ENCODE measurements at places on chromosomes 5 and 9.

- DNase-seq, result no peak
Measured at GRCh38 chr9:5909976-5910375, 19.3 kb downstream of the MLANA start.

DNA sequence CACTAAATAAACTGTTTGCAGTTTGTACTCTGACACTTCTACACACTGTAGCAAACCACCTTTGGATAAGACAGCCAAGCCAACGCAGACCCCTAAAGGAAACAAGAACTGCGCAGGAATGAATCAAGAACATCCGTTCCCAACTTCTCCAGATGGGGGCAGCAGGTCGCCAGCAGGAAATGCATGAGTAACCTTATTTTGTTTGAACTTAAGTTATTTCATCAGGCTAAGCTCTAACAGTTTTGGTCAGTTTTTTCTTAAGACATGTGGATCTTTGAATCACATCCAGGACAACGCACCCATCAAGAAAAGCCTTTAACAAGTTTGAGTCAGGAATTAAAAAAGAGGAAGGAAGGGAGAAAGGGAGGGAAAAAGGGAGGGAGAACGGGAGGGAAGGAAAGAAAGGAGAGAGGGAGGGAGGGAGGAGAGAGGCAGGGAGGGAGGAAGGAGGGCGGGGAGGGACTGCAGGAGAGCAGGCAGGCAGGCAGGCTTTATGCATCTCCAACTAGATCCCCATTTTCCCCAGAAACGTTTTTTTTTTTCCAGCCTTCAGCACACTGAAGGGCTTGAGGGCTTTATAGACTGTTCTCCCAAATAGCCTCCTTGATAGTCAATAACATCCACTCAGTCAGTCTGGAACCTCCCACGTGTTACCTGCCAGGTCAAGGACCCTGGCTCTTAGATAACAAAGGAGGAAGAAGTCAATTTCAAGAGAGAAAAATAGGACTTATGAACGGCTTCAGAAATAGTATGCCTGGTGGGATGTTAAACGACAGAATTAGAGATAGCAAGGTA lies 22.2 kb downstream of the BHMT start:
- peak; percentile 81 for DNase-seq

GRCh38 chr9:33202552-33203201 lies 35.5 kb upstream of the B4GALT1 start:
- no peak for DNase-seq

DNA sequence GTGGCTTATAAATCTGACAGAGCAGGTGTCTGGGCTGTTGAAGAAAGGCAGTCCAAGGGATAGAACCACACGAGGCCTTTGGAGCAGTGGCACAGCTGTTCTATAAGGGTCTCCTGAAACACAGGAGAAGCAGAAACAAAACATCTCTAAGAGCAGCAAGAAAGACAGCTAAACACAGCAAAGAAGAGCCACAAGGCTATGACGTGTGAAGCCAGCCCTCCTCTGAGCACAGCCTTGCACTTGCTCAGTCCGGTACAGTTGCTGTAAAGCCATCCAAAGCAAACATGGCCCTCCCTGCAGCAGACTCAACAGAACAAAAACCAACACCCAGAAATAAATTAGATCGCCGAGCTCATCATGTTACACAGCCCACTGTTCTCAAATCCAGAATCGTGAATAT lies 2.6 kb upstream of the GZMK start:
- DNase-seq, result no peak

- DNase-seq, result no peak
Measured at GRCh38 chr5:56598941-56599340, 216.4 kb upstream of the MAP3K1 start.

GRCh38 chr5:14871214-14872069 lies at the start of gene ANKH:
Gene ANKH (minus strand): TSS chr5:14871778. CDS start chr5:14871447, 331 bp downstream.
- DNase-seq, result peak; percentile 80

- DNase-seq, result no peak
Measured at GRCh38 chr5:438481-438981, 4.4 kb upstream of the EXOC3 start.

GRCh38 chr9:120043448-120043847 lies 536.5 kb downstream of the CDK5RAP2 start:
- no peak for DNase-seq

DNA sequence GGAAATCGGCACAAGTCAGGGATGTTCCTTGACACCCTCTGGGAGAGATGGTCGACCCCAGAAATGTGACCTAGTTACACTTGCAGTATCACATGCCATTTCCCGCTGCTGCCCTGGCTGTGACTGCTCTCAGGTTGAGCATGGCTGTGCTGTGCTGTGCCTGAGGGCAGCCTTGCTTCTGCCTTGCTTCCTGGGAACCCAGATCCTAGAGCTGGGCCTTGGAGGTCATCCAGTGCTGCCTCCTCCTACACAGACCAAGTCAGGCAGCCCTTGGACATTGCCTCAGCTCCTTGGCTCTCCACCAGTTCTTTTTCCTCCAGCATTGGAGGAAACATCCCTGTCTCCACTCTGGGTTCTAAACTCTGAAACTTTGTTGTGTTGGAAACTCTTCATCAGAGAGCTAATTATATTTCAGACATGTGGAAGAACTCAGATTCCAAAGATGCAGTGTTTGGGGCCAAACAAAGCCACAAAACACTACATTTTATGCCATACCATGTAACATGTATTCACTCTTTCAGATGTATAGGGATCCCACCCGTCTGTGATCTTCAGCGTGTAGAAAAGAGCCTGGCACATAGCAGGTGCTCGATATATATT lies 6.1 kb downstream of the MAMDC2 start:
- no peak for DNase-seq

- no peak for DNase-seq
Measured at GRCh38 chr5:113150821-113151220, 174.2 kb downstream of the DCP2 start.

- no peak for DNase-seq
Measured at GRCh38 chr5:89703817-89704216, 705.7 kb downstream of the CETN3 start.

DNA sequence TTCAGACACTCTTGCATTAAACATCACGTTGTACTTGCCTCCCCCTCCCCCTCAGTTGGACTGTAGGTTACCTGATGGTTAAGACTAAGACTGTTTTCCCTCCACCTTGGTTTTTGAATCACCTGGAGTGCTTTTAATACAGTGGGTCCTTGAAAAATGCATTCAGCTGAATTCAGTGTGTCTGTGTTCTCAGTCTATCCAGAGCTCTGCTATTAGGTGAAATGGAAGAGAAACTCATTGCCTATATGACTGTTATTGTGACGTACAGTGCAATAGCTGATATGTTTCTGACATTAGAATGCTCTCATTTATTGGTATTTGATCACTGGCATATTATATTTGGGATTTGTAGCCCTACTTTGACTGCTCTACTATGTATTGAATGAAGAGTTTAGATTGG lies 108.5 kb downstream of the F2RL2 start:
- DNase-seq, result no peak

GRCh38 chr5:163623986-163624385 lies 118.6 kb downstream of the MAT2B start:
- no peak for DNase-seq

- no peak for DNase-seq
Measured at GRCh38 chr9:2934241-2934650, 90.4 kb upstream of the PUM3 start.

DNA sequence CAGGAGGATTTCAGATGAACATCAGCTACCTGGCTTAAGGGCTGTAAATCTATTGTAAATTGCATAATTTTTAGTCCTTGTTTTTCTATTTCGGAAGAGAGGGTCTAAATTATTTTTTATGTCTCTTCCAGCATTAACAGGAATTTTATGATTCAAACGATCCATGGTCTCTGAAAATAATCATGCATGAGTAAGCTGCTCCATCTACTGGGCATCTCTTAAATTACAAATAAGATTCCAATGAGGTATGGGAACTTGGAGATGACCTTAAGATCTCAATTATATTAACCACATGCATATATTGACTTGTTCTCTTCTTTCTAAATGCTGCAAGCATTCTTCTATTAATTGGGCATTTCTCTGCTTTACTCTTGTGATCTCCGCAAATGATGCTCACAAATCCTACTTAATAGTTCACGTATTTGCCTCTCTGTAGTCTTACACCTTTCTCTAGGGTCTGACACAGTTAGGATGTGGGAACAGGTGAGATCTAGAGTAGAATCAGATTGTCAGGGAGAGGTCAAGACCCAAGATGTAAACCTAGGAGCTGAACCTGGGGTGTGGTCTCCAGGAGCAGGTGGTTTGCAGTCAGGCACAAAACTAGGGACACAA lies 86.9 kb downstream of the NUDT12 start:
- DNase-seq, result no peak

DNA sequence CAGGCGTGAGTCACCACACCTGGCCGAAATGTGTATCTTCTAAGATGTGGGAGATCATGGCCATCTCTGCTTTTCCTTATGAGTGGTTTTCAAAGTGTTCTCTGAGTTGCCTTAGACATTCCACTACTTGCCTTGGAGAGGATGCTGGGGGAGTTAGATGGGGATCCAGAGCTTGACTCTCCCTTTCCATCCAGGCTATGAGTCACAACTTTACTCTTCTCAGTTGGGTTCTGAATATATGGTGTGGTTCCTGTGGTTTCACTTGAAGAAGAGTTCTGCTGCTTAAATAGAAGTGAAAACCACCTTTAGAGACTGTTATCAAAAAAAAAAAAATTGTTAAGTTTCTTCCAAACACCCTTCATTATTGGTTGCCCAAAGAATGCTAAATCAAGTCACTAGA lies 217.6 kb downstream of the ZNF608 start:
- no peak for DNase-seq

GRCh38 chr9:121771851-121772599 lies 120.6 kb downstream of the DAB2IP start:
- DNase-seq, result no peak

GRCh38 chr9:136886610-136887597 lies 588 bp downstream of the TRAF2 start:
- DNase-seq, result peak; percentile 39

GRCh38 chr9:114518599-114519022 lies 13.3 kb upstream of the WHRN start:
- no peak for DNase-seq

GRCh38 chr5:5671823-5672222 lies 249.3 kb downstream of the ICE1 start:
- DNase-seq, result no peak

- DNase-seq, result no peak
Measured at GRCh38 chr9:89899573-89899972, 294.8 kb downstream of the GADD45G start.

DNA sequence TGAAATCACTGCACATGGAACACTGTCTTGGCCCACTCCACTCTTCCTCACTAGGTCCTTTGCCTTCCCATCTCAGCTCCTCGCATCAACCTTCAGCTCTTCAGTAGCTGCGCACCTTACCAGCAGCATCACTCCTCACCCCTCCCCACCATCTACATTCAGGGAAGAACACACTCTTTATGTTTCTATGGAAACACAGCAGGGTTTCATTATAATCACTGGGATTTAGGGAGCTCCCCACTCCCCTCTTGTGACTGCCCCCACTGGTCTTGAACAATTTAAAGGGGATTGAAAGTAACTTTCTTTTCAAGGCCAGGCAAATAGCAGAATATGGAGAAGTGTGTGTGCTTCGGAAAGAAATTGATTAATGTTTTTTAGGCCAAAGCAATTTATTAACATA lies 111.2 kb downstream of the INSYN2B start:
- DNase-seq, result no peak

DNA sequence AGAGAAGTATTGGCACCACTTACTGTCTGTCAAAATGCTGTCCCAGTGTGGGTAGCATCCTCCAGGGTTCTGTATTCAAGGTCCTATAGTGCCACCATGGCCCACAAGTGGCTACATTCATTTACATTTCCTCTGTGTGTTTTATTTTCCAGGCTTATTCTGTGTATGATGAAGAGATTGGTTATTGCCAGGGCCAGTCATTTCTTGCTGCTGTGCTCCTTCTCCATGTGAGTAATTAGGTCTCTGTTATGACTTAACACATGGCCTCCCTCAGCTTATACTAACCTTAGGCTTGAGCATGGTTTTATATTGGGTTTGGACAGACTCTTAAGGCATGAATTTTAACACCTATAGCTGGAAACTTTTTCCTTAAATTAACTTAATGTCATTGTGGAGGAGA lies 36.7 kb downstream of the GPR21 start:
- DNase-seq, result no peak

- no peak for DNase-seq
Measured at GRCh38 chr5:138458856-138459255, 6.4 kb upstream of the EGR1 start.
